CD4-positive, CD25-positive, alpha-beta regulatory T cell (primary cell): ENCODE measurements at places on chromosomes 1 and 21.

- no peak for DNase-seq
- peaks cover 25% of the 10 kb centered on the region for H3K36me3 ChIP-seq
- H3K4me1 ChIP-seq = no peaks in the 10 kb centered on the region
- no peak overlapping the region for H3K27ac ChIP-seq
- no peaks in the 10 kb centered on the region for H3K27me3 ChIP-seq
Measured at GRCh38 chr1:44884746-44885145, 41.7 kb upstream of the PTCH2 start.

DNA sequence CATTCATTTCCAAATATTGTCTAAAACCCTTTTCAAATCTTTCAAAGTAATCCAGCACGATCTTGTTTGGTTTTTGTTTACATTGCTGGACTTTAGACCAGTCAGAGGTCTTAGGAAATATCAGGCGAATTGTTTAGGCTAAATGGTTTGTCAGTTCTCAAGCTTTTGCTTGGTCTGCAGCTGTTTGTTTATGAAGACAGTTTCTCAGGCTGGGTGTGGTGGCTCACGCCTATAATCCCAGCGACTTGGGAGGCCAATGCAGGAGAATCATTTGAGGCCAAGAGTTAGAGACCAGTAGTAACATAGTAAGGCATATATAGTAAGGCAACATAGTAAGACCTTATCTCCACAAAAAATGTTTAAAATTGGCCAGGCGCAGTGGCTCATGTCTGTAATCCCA is 77.5 kb downstream of the DNTTIP2 start:
- H3K27ac ChIP-seq = no peak overlapping the region
- H3K4me1 ChIP-seq = no peaks in the 10 kb centered on the region
- H3K4me3 ChIP-seq = no peak overlapping the region
- H3K27me3 ChIP-seq = no peaks in the 10 kb centered on the region
- no peaks in the 10 kb centered on the region for H3K36me3 ChIP-seq

GRCh38 chr21:38337793-38338192 is 81.0 kb downstream of the KCNJ15 start:
- H3K4me3 ChIP-seq = no peak overlapping the region
- H3K4me1 ChIP-seq = no peaks in the 10 kb centered on the region

DNA sequence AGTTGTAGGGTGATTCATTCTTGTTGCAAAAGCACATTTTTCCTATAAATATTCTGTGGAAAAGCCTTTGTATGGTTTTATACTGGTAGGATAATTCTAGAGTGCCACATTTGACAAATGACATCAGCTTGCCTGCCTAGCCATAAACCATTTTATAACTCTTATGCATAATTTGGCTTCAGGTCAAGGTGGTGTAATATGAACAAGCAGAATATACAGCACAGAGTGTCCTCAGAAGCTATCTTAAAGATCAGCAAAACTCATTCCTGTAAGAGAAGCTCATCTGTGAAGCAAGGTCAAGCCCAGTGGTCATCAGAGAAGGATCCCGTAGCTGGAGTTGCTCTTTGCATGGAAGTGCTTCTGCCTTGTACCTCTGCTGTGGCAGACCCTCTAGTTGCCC is 24.0 kb upstream of the C1orf21 start:
- no peak for DNase-seq
- H3K36me3 ChIP-seq = no peaks in the 10 kb centered on the region
- H3K27me3 ChIP-seq = peaks cover 4% of the 10 kb centered on the region
- no peak overlapping the region for H3K27ac ChIP-seq
- no peaks in the 10 kb centered on the region for H3K4me1 ChIP-seq

- H3K27ac ChIP-seq = peak overlapping the region; percentile 84
- DNase-seq = peak; percentile 57
- no peaks in the 10 kb centered on the region for H3K27me3 ChIP-seq
- H3K36me3 ChIP-seq = no peaks in the 10 kb centered on the region
- H3K4me1 ChIP-seq = peaks cover 59% of the 10 kb centered on the region
Measured at GRCh38 chr1:2230781-2231531, 2.8 kb downstream of the SKI start.

GRCh38 chr1:112533029-112533428 is 24.3 kb downstream of the WNT2B start:
- H3K27me3 ChIP-seq = no peaks in the 10 kb centered on the region
- H3K4me1 ChIP-seq = no peaks in the 10 kb centered on the region
- no peak overlapping the region for H3K4me3 ChIP-seq

DNA sequence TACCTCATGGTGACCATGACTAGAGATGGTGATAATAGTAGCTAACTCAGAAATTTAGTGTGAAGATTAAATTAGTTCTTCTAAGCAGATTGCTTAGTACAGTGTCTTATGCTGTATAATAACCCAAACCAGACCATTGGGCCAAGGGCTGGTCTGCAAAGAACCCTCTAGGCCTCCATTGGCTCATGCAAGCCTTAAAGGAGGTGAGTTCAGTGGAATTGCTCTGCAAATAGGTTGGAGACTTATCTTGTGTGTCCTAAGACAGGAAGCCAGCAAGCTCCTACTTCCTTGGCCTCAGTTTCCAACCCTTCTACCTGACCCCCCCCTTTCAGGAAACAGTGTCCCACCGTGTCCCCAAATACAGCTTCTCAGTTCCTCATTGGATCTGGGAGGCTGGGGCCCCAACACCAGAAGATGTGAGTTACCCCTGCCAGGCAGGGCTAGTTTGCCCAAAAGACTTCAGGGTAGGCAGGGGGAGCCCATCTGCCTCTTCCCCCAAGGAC is 1.9 kb upstream of the MEF2D start:
- H3K4me3 ChIP-seq = peak overlapping the region; percentile 53
- H3K4me1 ChIP-seq = peaks cover 74% of the 10 kb centered on the region
- no peak for DNase-seq

DNA sequence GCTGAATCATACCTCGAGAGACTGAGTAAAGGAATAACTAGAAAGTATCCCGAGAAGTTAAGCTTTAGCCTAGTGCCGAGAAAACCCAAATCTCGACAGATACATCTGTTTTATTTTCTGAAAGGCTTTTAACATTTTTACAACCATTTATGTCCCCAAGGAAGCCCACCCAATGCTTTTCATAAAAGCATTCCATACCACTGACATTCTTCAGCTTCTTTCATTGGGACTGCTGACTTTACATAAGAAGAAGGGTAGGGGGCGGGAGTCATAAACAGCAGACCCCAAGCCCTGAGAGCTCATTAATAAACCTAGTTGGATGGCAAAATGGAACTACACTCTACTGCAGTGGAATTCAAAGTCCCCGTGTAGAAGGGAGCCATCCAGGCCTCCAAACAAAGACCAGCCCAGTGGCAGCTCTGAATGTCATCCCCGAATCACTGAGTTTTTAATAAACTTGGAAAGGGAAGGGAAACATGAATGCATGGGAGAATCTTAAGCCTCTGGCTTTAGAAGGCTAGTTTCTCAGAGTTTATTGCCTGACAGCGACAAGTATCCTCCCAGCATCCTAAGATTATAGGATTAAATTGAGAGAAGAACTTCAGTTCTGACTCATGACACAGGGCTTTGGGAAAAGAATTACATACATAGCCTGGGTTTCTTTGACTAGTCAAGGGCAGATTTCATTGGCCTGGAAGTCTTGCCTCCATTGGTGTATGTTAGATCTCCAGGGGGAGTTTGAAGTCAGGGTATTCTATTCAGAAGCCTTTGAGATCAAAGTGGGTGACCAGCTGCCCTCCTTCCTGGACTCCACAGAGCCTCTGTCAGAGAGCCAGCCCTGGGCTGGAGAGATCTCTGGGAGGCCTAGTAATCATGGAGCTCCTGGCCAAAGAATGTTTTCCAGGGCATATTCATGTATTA is 3.7 kb downstream of the ATF3 start:
- H3K36me3 ChIP-seq = no peaks in the 10 kb centered on the region
- H3K27ac ChIP-seq = no peak overlapping the region
- no peak for DNase-seq
- H3K4me3 ChIP-seq = no peak overlapping the region
- peaks cover 19% of the 10 kb centered on the region for H3K4me1 ChIP-seq

- no peaks in the 10 kb centered on the region for H3K36me3 ChIP-seq
- no peak overlapping the region for H3K4me3 ChIP-seq
- peaks cover 3% of the 10 kb centered on the region for H3K4me1 ChIP-seq
- DNase-seq = no peak
Measured at GRCh38 chr1:230861489-230861888, 6.8 kb downstream of the C1orf198 start.

GRCh38 chr21:45830720-45831366 is 150.7 kb upstream of the COL6A1 start:
- no peaks in the 10 kb centered on the region for H3K36me3 ChIP-seq
- H3K27me3 ChIP-seq = no peaks in the 10 kb centered on the region
- no peak for DNase-seq
- no peaks in the 10 kb centered on the region for H3K4me1 ChIP-seq
- no peak overlapping the region for H3K4me3 ChIP-seq
- H3K27ac ChIP-seq = no peak overlapping the region

GRCh38 chr1:10856176-10856683 is 59.8 kb upstream of the CASZ1 start:
- H3K4me1 ChIP-seq = no peaks in the 10 kb centered on the region
- no peak for DNase-seq
- no peak overlapping the region for H3K4me3 ChIP-seq
- no peaks in the 10 kb centered on the region for H3K27me3 ChIP-seq

- H3K4me3 ChIP-seq = no peak overlapping the region
- H3K36me3 ChIP-seq = no peaks in the 10 kb centered on the region
- no peak for DNase-seq
Measured at GRCh38 chr1:76659171-76659940, 207.9 kb upstream of the ST6GALNAC5 start.

DNA sequence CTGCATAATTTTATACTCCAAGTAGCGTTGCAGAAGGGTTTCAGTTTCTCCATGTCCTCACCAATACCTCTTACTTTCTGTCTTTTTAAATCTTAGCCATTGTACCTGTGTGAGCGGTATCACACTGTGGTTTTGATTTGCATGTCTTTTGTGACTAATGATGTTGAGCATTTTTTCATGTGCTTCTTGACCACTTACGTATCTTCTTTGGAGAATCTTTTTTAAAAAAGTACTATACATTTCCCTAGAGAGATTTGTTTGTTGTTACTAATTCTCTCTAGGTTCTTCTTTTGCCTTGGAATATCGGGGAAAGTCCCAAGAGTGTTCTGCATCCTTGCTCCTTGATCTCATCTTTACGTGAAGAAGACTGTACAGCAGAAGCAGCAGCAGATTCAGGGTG is 81.8 kb upstream of the WARS2 start:
- H3K27ac ChIP-seq = no peak overlapping the region
- H3K4me1 ChIP-seq = no peaks in the 10 kb centered on the region
- H3K27me3 ChIP-seq = no peaks in the 10 kb centered on the region
- H3K36me3 ChIP-seq = no peaks in the 10 kb centered on the region
- no peak for DNase-seq
- H3K4me3 ChIP-seq = no peak overlapping the region

DNA sequence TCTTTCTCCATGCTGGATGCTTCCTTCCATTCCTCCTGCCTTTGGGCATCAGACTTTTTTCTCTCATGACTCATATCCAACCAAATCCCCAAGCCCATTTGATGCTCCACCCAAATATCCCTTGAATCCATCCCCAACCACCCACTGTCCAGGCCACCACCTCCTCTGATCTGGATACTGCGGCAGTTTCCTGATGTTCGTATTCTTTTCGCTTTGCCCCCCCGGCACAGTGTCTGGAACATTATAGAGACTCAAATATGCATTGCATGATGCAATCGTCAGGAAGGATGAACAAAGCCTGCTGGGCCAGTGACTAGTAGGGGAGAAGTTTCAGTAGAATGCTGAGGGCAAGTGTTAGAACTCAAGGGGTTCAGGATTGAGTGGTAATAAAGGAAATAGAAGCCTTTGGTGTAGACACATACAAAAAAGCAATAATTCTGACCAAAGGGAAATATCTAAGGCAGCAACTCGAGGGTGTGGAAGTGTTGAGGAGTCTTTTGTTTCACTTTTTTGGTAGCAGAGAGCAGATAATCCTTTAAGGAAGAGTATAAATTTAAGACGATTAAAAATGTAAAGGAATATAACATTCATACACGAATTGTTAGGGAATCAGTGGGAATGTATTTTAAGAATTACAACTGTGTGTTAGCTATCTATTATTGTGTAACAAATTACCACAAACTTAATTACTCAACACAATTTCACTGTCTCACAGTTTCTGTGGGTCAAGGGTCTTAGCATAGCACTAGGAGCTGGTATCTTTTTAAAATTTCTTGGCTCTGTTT is 7.5 kb downstream of the S100A11 start:
- no peak overlapping the region for H3K4me3 ChIP-seq
- DNase-seq = no peak
- peaks cover 34% of the 10 kb centered on the region for H3K36me3 ChIP-seq
- peaks cover 16% of the 10 kb centered on the region for H3K4me1 ChIP-seq

DNA sequence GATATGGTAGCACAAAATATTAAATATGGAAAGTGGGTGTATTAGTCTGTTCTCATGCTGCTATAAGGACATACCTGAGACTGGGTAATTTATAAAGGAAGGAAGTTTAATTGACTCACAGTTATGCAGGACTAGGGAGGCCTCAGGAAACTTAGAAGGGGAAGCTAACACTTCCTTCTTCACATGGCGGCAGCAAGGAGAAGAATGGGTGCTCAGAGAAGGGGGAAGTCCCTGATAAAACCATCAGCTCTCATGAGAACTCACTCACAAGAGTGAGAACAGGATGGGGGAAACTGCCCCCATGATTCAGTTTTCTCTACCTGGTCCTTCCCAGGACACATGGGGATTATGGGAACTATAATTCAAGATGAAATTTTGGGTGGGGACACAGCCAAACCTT is 15.8 kb upstream of the BACE2 start:
- no peak overlapping the region for H3K4me3 ChIP-seq
- no peaks in the 10 kb centered on the region for H3K4me1 ChIP-seq
- H3K27ac ChIP-seq = no peak overlapping the region
- DNase-seq = no peak

DNA sequence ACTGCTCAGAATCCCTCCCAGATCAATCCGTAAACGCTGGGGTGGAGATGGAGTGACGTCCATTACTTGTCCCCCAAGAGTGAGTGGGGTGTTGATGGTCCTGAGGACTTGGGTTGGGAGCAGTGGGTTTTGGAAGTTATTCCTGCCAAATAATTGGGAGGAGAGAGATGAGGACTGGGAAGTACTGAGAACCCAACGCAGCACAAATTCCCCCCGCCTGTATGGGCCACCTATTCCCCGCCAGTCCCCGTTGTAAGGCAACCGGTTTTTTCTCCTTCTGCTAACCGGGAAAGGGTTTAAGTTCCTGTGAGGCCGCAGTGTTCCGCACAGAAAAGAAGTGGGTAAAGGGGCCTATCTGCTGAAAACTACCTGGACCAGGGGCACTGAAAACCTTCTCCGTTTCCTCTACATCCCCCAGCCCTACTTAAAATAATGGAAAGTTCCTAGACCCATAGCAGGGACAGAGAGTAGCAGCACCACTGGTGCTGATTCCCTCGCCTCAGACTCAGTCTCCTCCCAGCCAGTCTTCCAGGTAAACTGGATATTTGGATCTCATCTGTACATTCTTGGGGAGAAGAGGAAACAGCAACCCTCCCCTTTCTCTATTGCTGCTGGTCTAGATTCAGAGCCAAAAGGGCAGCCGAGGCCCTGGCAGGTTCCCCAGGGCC is 738 bp downstream of the LURAP1 start:
- no peaks in the 10 kb centered on the region for H3K36me3 ChIP-seq
- no peak overlapping the region for H3K4me3 ChIP-seq
- DNase-seq = no peak
- H3K27ac ChIP-seq = no peak overlapping the region

GRCh38 chr1:65056866-65057265 is 90.5 kb upstream of the JAK1 start:
- no peak for DNase-seq
- H3K36me3 ChIP-seq = peaks cover 40% of the 10 kb centered on the region
- no peak overlapping the region for H3K4me3 ChIP-seq
- no peaks in the 10 kb centered on the region for H3K27me3 ChIP-seq
- no peak overlapping the region for H3K27ac ChIP-seq
